ENCODE measurements at places on chromosomes 3 and 15.

- no peak for DNase-seq
Measured at GRCh38 chr3:168362661-168363247, 267.0 kb upstream of the GOLIM4 start.

DNA sequence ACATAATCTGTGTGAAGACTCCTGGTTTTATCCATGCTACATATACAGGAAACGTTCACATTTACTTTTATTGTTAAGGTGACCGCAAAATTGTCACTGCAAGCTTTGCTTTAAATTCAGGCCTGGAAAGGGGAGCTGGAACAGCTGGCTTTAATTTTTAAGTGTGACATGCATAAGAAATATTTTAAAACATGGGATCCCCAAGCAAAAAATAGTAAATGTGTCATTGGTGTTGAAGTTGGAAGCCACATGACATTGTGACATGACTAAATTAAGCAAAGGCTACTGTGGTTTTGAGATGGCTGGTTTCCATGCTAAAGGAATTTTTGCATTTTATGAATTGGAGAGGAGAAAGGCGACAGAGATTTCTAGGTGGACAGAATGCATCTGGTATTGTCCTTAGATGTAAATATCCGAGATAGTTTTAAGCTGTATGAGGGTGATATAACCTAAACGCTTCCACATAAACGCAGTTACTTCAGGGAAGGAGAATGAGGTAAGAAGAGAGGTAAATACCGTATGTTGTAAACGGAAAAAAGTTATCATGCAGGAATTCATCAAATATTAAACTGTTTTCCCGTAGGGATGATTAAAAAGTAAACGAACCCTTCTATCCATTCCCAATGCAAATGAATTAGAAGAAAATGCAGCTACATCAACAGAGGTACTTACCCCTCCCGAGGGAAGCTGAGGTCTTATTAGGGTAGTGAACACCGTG is 927 bp upstream of the FYTTD1 start:
- DNase-seq: peak; percentile 78

GRCh38 chr3:181886676-181887075 is 175.0 kb downstream of the SOX2 start:
- DNase-seq: no peak

- no peak for DNase-seq
Measured at GRCh38 chr15:92288755-92289154, 104.9 kb upstream of the ST8SIA2 start.

- peak; percentile 89 for DNase-seq
Measured at GRCh38 chr3:123688241-123688747, 103.4 kb upstream of the HACD2 start.

GRCh38 chr3:47705391-47705790 is 76.3 kb downstream of the SMARCC1 start:
- peak; percentile 12 for DNase-seq

DNA sequence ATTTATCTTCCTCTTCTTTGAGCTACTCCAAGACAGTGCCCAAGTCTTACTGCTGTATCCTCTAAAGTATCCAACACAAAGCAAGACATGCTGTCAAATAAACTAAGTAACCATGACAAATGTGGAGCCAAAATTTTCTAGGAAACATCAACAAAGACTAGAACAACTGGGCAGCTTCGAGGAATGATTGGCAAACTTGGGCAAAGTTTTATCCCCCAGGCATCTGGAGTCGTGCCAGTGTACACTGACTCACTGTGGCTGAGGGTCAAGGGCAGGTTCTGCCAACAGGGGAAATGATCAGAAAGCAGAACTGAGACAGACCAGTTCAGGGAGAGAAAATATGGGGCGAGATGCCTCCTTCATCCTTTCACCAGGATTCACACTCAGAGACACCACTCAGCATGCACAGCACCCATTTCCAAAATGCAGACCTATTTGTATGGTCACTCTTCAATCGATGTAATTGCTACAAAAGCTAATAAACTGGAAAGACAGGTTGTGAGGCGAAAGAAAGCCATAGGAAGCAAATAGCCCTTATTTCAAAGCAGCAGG is 65.8 kb downstream of the MB21D2 start:
- peak; percentile 89 for DNase-seq

GRCh38 chr3:111352585-111352984 is 189.4 kb upstream of the CD96 start:
- no peak for DNase-seq

GRCh38 chr3:66106788-66107187 is 68.1 kb upstream of the MAGI1 start:
- DNase-seq: no peak

GRCh38 chr15:78225783-78226541 is 8.4 kb downstream of the ACSBG1 start:
- no peak for DNase-seq

DNA sequence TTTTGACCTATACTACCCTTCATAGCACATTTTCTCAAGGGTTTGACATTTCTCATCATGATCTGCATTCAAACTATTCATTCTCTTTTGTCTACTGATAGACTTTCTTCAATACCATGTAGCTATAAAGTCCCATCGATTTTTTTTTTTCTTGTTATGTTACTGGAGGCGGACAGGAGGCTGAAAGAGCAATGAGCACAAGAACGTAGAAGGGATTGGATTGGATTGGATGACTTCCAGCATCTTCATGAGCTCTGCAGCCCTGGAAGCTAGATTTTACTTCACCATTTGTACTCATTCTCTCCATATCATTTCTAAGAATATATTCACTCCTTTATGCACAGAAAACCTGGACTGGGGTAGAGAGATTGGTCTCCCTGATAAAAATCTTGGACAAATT is 43.2 kb downstream of the DUT start:
- no peak for DNase-seq

Data from fibroblast of gingiva (primary cell).